ENCODE measurements at places on chromosomes 11 and 22. TPM values are rescaled to one million over a fixed set of nuclear protein-coding genes. Genes with fewer than 3 reads are reported as not detected.

DNA sequence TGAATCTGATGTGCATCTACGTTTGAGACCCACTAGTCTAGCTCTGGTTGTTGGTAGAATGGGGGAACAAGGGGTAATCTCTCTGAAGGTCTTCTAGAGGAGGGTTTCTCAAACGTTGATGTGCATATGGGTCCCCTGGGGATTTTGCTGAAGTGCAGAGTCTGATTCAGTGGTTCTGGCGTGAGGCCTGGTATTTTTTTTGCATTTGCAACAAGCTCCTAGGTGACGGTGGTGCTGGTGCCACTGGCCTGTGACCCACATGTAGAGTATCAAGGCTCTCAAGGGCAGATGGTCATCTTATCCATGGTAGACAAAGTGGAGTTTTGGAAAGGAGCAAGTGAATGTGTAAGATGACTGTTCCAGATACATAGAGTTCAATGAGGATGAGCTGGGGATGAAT lies 97.1 kb downstream of the CEP164 start:
- no peak overlapping the region for H3K4me3 ChIP-seq
- no peaks in the 10 kb centered on the region for H3K4me1 ChIP-seq
- no peaks in the 10 kb centered on the region for H3K36me3 ChIP-seq
- DNase-seq: no peak

- DNase-seq: no peak
- H3K4me1 ChIP-seq: peaks cover 59% of the 10 kb centered on the region
- peaks cover 11% of the 10 kb centered on the region for H3K27me3 ChIP-seq
- peak overlapping the region; percentile 88 for H3K27ac ChIP-seq
Observed at GRCh38 chr11:10302359-10302743, 2.5 kb upstream of the ADM start.

GRCh38 chr11:73193251-73194033 lies 24.6 kb upstream of the P2RY2 start:
- DNase-seq: no peak
- no peaks in the 10 kb centered on the region for H3K4me1 ChIP-seq
- no peaks in the 10 kb centered on the region for H3K27me3 ChIP-seq
- H3K36me3 ChIP-seq: no peaks in the 10 kb centered on the region
- no peak overlapping the region for H3K27ac ChIP-seq
- H3K4me3 ChIP-seq: no peak overlapping the region

- H3K27ac ChIP-seq: no peak overlapping the region
- H3K4me1 ChIP-seq: peaks cover 52% of the 10 kb centered on the region
- DNase-seq: no peak
- H3K27me3 ChIP-seq: no peaks in the 10 kb centered on the region
Observed at GRCh38 chr11:12119502-12119901, 9.1 kb downstream of the MICAL2 start.

The TMEM151A gene
- total RNA-seq: not detected

The CCND1 gene
- total RNA-seq: 202 TPM

The ALG12 gene
- total RNA-seq: 25.9 TPM

The SCN4B gene
- 6.0 TPM for total RNA-seq

The OR56A1 gene
- not detected for total RNA-seq
